ENCODE measurements at places on chromosomes 3 and 15. TPM values are rescaled to one million over a fixed set of nuclear protein-coding genes. Genes with fewer than 3 reads are reported as not detected.

- no peak overlapping the region for H3K4me3 ChIP-seq
- peaks cover 39% of the 10 kb centered on the region for H3K36me3 ChIP-seq
- H3K27me3 ChIP-seq, result no peaks in the 10 kb centered on the region
Measured at GRCh38 chr15:72737061-72737460, 46.5 kb downstream of the ADPGK start.

DNA sequence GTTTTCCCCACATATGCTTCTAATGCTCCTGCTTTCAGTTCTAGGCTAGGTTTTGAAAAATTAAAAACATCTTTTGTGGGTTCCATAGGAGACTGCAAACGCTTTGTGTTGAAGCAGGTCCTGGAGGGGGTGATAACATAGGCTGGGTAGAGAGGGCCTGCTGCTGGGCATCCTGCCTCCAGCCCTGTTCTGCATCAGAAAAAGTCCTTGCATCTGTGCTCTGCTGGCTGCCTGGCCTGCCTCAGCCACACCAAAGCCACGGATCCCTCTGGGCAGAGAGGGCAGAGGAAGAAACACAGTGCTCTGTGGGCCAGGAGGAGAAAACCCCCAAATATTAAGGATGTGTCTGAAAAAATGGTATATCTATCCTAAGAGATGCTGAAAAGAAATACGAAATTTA is 3.9 kb upstream of the ARPP21 start:
- no peaks in the 10 kb centered on the region for H3K4me1 ChIP-seq
- no peaks in the 10 kb centered on the region for H3K36me3 ChIP-seq

DNA sequence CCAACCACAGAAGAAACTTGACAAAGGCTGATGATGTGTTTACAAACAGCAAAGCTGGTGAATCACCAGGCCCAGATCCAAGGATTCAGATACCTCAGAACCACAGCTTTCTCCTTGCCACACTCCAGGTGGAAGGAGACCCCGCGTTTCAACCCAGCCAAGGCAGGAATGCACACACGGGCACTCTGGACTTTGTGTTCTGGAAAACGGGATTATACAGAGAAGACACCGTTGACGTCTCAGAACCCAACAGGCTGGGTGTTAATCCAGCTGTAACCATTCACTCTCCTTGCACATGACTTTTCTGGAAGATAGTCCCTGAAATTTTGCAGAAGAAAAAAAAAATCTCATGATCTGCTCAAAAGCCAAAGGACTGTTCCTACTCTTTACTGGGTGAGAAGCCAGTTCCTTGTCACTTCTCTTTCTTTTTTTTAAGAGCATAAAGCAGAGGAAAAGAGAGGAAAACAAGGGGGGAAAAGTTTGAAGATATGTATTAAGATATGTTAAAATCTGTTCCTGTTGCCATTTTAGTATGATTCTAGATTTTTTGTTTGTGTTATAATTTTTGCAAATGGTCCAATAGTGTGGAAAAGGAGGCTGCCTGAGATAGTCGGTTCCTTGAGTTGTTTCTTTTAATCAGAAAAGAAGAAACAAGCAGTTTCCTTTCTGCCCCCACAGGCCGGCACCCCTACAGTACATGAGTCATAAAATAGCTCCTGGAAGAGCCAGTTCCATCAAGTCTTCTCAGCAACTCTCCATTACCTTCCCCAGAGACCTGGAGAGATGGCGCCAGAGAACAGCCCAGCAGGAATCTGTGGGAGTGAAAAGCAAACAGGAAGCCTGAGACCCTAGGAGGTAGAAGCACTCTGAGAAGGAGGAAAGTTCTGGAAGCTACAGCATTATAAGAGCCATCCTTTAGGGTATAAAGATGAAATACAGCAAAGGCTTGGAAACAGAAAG is 73.1 kb downstream of the RORA start:
- H3K27ac ChIP-seq, result no peak overlapping the region
- no peaks in the 10 kb centered on the region for H3K36me3 ChIP-seq
- DNase-seq, result no peak
- peaks cover 8% of the 10 kb centered on the region for H3K27me3 ChIP-seq
- no peak overlapping the region for H3K4me3 ChIP-seq

- peaks cover 13% of the 10 kb centered on the region for H3K4me1 ChIP-seq
- DNase-seq, result no peak
- peaks cover 83% of the 10 kb centered on the region for H3K27me3 ChIP-seq
- H3K36me3 ChIP-seq, result no peaks in the 10 kb centered on the region
- no peak overlapping the region for H3K27ac ChIP-seq
Measured at GRCh38 chr15:61227269-61227949, 1.7 kb downstream of the RORA start.

- peak; percentile 16 for DNase-seq
- no peaks in the 10 kb centered on the region for H3K4me1 ChIP-seq
- no peak overlapping the region for H3K27ac ChIP-seq
- no peaks in the 10 kb centered on the region for H3K36me3 ChIP-seq
Measured at GRCh38 chr3:177569875-177570657, 372.8 kb upstream of the TBL1XR1 start.

DNA sequence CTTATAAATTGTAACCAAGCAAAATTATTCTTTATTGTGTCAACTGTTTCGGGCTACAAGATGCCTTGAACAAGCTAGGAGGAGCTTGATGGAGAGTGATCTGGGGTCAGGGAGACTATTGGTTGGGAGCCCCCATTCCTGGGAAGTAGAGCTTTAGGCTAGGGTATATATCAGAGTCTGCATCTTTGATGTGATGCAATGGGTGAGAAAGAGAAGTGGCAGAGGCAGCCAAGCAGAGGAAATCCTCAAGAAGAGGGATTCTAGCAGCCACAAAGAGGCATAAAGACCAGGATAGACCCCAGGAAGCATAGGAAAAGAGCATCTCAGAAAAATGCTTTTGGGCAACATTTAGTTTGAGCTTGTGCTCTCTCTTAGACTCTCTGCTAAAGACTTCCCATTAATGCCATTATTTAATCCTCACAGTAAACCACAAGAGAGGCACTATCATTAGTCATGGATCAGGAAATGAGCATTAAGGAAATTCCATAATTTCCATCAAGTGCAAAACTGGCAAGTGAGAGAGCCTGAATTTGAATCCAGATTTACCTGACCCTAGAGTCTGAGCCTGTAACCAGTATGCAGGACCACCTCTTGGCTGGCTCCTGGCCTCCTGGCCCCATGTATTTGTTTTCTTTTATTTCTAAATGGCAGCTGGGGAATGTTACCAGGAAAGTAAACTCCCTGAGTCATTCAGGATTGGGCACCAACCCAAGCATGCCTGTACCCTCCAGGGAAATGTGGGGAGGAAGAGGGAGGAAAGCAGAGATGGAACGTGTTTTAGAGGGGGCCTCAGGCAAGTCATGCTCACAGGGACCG is 118.7 kb downstream of the RPL22L1 start:
- no peaks in the 10 kb centered on the region for H3K4me1 ChIP-seq
- peaks cover 13% of the 10 kb centered on the region for H3K27me3 ChIP-seq
- H3K4me3 ChIP-seq, result no peak overlapping the region
- DNase-seq, result no peak
- H3K36me3 ChIP-seq, result no peaks in the 10 kb centered on the region
- no peak overlapping the region for H3K27ac ChIP-seq

DNA sequence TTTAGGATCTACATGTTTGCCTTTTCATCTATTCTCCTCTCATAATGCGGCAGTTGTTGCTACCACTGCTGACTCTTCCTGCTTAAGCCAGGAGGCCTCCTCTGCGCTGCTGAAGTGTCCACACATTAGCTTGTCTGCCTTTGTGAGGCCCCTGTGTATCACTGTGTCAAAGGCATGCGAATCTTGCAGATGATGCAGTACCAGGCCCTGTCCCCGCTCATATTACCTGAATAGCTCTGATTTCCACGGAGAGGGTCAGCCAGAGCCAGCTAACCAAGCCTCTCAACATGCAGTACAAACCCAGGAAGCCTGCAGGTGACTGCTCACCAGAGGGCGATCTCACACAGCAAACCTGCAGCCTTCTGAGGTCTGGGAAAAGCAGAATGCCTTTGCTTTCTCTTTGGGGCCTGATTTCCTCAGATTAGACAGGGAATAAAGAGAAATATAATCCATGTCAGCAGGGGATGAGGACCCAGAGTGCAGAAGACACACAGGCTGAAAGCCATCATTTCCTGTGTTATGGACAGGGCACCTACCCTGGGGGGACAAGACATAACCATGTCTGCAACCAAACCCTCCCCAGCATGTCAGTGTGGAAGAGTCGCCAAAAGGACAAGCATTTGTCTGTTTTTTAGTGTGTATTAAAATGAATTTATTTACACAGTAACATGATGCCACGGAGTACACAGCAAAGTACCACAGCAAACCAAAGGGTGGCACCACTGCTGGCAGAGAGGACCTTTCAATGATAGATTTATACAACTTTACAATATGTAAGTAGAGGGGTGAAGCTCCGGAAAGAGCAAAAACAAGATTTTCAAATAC is 36.8 kb upstream of the TSPAN3 start:
- H3K27me3 ChIP-seq, result no peaks in the 10 kb centered on the region
- no peaks in the 10 kb centered on the region for H3K4me1 ChIP-seq
- no peaks in the 10 kb centered on the region for H3K36me3 ChIP-seq
- H3K4me3 ChIP-seq, result no peak overlapping the region

GRCh38 chr3:47273564-47273963 is 9.0 kb downstream of the KIF9 start:
- H3K27me3 ChIP-seq, result no peaks in the 10 kb centered on the region
- no peak overlapping the region for H3K27ac ChIP-seq
- no peaks in the 10 kb centered on the region for H3K36me3 ChIP-seq
- H3K4me1 ChIP-seq, result no peaks in the 10 kb centered on the region
- DNase-seq, result no peak

DNA sequence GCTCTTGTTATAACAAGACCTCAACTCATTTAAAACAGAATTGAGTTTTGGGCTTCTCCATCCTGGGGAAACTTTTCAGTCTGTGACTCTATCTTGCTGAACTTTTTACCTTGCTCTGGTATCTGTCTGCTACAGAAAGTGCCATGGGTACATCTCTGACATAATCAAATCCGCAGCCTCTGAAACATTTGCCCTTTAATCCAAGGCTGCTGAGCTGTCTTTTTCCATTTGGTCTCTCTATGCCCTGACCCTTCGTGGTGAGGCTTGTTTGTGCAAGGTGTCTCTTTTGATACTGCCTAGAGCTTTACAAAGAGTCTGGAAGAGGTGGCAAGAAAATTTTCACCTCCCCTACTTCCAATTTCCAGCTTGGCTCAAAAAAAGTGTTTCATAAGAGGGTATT is 11.3 kb downstream of the TMEM108 start:
- no peaks in the 10 kb centered on the region for H3K36me3 ChIP-seq
- DNase-seq, result no peak
- H3K27ac ChIP-seq, result no peak overlapping the region
- H3K4me1 ChIP-seq, result no peaks in the 10 kb centered on the region

GRCh38 chr15:65836665-65837064 is 32.6 kb upstream of the RAB11A start:
- H3K4me1 ChIP-seq, result peaks cover 31% of the 10 kb centered on the region
- no peak overlapping the region for H3K4me3 ChIP-seq
- no peak overlapping the region for H3K27ac ChIP-seq
- no peak for DNase-seq
- no peaks in the 10 kb centered on the region for H3K27me3 ChIP-seq

GRCh38 chr3:105788593-105788992 is 80.2 kb downstream of the CBLB start:
- no peak overlapping the region for H3K27ac ChIP-seq
- H3K36me3 ChIP-seq, result peaks cover 3% of the 10 kb centered on the region
- DNase-seq, result no peak

DNA sequence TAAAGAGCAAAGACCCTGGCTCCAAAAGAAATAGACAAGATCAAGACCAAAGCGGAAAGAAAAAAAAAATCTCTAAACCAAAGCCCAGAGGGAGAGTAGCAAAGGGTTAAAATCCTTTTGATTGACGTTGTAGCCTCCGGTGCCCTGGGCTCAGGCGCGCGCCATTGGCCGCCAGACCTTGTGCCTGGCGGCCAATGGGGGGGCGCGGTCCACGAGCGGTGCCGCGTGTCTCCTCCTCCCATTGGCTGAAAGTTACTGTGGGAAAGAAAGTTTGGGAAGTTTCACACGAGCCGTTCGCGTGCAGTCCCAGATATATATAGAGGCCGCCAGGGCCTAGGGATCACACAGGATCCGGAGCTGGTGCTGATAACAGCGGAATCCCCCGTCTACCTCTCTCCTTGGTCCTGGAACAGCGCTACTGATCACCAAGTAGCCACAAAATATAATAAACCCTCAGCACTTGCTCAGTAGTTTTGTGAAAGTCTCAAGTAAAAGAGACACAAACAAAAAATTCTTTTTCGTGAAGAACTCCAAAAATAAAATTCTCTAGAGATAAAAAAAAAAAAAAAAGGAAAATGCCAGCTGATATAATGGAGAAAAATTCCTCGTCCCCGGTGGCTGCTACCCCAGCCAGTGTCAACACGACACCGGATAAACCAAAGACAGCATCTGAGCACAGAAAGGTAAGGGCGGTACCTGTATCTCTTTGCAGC is at the start of gene HES1:
TSS of gene HES1 (plus strand) at position 343 of the 713 bp plus-strand sequence. CDS start at position 576, 233 bp downstream.
- H3K36me3 ChIP-seq, result no peaks in the 10 kb centered on the region
- no peak for DNase-seq
- peak within 1 kb of the TSS; percentile 47 for H3K4me3 ChIP-seq
- no peak within 1 kb of the TSS for H3K27ac ChIP-seq
- peaks cover 56% of the 10 kb centered on the region for H3K4me1 ChIP-seq

GRCh38 chr3:166110102-166110501 is 272.9 kb upstream of the BCHE start:
- H3K4me1 ChIP-seq, result no peaks in the 10 kb centered on the region
- H3K4me3 ChIP-seq, result no peak overlapping the region
- H3K36me3 ChIP-seq, result no peaks in the 10 kb centered on the region
- DNase-seq, result no peak

GRCh38 chr3:126029241-126029640 is 54.7 kb downstream of the SLC41A3 start:
- peaks cover 49% of the 10 kb centered on the region for H3K36me3 ChIP-seq
- no peak overlapping the region for H3K27ac ChIP-seq

- H3K4me3 ChIP-seq, result no peak overlapping the region
- H3K36me3 ChIP-seq, result no peaks in the 10 kb centered on the region
- H3K4me1 ChIP-seq, result no peaks in the 10 kb centered on the region
- no peak for DNase-seq
Measured at GRCh38 chr15:81182756-81183438, 13.8 kb upstream of the IL16 start.

- H3K36me3 ChIP-seq, result no peaks in the 10 kb centered on the region
- no peak overlapping the region for H3K4me3 ChIP-seq
- no peaks in the 10 kb centered on the region for H3K4me1 ChIP-seq
- H3K27me3 ChIP-seq, result no peaks in the 10 kb centered on the region
- no peak for DNase-seq
Measured at GRCh38 chr15:66682246-66682645, 19.8 kb upstream of the SMAD6 start.

GRCh38 chr3:155352900-155353490 is 59.5 kb upstream of the STRIT1 start:
- no peak overlapping the region for H3K4me3 ChIP-seq
- no peak overlapping the region for H3K27ac ChIP-seq
- H3K27me3 ChIP-seq, result no peaks in the 10 kb centered on the region
- no peaks in the 10 kb centered on the region for H3K4me1 ChIP-seq
- H3K36me3 ChIP-seq, result no peaks in the 10 kb centered on the region
- no peak for DNase-seq

GRCh38 chr3:128969993-128970739 is 23.7 kb downstream of the CFAP92 start:
- no peak overlapping the region for H3K4me3 ChIP-seq
- peak; percentile 75 for DNase-seq
- H3K36me3 ChIP-seq, result no peaks in the 10 kb centered on the region
- no peak overlapping the region for H3K27ac ChIP-seq

The VWA5B2 gene
- total RNA-seq, result not detected

The EHD4 gene
- total RNA-seq, result 40.5 TPM

The GXYLT2 gene
- total RNA-seq, result not detected

The PATL2 gene
- 21.9 TPM for total RNA-seq

The EIF4G1 gene
- 211 TPM for total RNA-seq

The MYO5C gene
- 0.93 TPM for total RNA-seq

The GOLGA6L7 gene
- not detected for total RNA-seq

The MKRN2 gene
- 19.0 TPM for total RNA-seq

The TNK2 gene
- total RNA-seq, result 161 TPM

The PTX3 gene
- 0.16 TPM for total RNA-seq

The TMEM212 gene
- total RNA-seq, result not detected

The UBA3 gene
- total RNA-seq, result 43.9 TPM

The CACNA2D3 gene
- total RNA-seq, result not detected

The XCR1 gene
- total RNA-seq, result 0.14 TPM

The TRIM42 gene
- total RNA-seq, result not detected
